NCI-H345 (cell line): ENCODE measurements at places on chromosomes 7 and 10.

GRCh38 chr7:78195281-78195680, 396.7 kb downstream of the PHTF2 start:
- no peak for DNase-seq

DNA sequence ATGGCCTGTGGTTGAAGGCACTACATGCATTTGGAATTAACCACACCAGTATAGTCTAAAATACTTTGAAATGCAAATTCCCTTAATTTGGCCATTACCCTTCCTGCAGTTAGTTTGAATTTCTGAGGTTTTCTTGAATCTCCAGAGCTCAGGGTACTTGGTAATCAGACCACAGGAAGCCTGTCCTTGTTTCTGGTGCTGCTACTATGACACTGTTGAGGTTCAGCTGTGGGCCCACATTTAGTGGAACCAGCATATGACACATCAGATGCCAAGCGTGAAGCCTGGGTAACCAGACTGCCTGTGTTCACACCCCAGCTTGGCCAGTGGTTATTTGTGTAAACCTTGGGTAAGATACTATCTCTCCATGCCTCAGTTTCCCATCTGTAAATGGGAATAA, 124.3 kb downstream of the SNX10 start:
- no peak for DNase-seq

GRCh38 chr7:47480576-47481538, 101.1 kb downstream of the TNS3 start:
- no peak for DNase-seq

GRCh38 chr7:150450491-150451001, at the start of gene GIMAP8:
Gene GIMAP8, plus strand, starts transcription at chr7:150450630. Its CDS starts 16,069 bp downstream, at chr7:150466699.
- DNase-seq: no peak

GRCh38 chr7:11709196-11709595, 122.8 kb downstream of the THSD7A start:
- DNase-seq: no peak

DNA sequence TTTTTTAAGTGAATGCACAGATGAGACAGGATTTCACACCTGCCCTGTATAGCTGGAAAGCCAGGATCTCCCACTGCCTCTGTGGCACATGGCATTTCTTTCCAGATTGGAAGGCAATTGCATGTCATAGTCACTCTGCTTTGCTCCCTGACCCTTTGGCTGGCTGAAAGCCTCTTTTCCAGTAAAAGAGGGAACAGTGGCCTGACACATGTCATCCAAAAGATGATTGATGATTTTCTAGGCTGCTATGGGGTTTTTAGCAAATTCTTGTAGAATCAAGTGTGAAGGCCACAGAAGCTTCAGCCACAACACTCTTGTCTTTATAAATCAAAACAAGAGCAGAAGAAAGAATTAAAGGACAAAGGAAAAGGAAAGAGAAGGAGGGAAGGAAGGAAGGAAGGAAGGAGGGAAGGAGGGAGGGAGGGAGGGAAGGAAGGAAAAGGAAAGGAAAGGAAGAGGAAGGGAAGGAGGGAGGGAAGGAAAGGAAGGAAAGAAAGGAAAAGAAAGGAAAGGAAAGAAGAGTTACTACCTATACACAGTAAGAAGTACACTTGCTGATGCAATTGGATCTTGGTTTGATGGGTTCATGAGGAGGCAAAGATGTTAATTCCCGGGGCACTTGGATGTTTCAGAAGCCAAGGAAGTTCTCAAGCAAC, 158.9 kb upstream of the FRMD4A start:
- DNase-seq: no peak

DNA sequence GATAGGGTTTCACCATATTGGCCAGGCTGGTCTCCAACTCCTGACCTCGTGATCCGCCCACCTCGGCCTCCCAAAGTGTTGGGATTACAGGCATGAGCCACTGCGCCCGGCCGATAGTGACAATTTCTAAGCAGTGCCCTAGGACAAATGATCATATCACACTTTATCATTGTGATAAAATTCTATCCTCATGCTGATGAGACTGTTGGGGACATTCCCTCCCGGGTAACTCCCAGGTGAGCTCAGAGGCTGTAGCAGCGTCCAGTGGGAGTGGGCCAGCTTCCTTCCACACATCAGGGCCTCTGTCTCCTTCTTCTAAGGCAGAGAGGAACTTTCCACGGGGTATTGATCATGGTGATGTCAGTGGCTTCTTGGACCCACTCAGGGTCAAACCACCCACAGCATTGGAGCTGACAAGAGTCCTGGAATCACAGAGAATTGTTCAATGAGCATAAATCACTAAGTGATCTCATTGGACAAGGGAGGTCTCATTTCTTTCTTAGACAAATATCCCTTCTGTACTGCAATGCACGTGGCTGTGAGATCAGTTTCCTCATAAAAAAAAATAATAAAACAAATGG, 256.1 kb downstream of the KLF6 start:
- no peak for DNase-seq

DNA sequence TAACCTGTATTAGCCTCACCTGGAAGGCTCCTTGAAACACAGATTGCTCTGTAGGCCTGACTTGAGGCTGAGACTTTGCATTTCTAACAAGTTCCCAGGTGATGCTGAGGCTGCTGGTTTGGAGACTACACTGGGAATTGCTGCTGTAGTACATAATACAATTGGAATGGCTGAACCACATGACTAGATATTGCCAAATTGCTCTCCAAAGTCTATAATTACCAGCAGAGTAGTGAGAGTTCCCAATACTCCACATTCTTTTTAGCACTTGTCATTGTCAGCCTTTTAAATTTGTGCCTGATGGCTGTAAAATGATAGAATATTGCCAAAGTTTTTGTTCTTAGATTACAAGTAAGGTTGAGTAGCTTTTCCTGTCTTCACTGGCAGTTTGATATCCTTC, 39.9 kb downstream of the PLEKHA8 start:
- DNase-seq: no peak

DNA sequence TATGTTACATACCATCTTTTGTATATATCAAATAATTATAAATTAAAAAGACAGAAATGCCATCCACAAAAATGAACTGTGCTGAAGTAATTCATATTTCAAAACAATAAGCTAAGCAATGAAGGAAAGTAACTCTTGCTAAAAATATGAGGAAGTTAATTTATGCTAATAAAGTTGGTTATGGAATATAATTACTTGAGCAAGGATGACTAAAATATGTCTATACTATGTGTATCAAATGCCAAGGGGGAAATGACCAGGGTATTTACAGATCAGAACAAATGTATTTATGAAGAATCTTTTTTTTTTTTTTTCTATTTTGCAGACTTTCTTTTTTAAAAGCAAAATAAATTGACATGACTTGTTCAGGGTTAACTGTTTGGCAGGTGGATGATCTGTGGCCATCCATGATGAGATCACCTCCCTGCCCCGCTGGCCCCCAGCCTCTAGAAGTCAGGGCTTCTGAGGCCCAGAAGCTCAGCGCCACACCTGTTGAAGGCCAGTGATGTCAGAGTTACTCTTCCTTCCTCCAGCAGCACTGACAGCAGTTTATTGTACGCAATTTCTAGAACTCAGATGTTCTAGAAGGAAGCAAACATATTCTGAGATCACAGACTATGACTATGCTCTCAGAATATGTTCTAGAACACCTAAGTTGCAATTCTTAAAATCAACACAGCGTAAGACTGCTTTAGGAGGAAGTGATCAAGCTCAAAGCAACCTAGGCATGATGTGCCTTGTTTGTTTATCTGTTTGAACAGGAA, 196.1 kb upstream of the KLF14 start:
- no peak for DNase-seq

DNA sequence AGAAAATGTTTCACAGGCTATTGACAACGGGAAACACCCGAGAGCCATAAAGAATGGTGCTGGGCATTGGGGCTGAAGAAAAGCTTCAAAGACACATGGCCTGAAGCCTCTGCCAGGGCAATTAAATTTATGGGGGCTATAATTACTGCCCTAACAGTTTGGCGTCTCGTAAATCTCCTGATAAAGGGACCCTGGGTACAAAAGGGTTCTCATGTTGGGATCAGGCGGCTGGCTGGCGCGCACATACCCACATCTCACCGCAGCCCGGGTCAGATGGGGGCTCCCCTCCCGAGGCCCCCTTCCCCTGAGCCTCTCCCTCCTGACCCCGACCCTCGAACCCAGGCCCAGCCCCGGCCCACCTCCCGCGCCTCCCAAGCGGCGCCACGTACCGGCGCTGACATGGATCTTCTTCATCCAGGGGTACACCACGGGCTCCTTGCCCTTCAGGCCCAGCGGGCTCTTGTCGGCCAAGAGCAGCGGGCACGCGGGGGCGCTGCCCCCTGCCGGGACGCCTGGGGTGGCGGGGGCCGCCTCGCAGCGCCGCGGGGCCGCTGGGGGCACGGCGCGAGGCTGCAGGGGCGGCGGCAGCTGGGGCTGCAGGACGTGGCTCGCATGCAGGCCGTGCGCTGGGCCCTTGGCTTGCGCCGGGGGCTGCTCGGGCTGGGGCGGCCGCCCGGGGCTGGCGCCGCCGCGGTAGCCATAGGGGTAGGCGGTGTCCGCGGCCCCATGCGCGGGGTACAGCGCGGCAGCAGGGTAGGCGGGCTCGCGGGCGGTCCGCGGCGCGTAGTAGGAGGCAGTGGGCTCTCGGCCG, 623 bp downstream of the HOXA4 start:
- no peak for DNase-seq

- DNase-seq: peak; percentile 36
Observed at GRCh38 chr10:77457266-77457665, 180.3 kb downstream of the KCNMA1 start.

- DNase-seq: peak; percentile 47
Observed at GRCh38 chr10:25875556-25876165, 58.4 kb upstream of the MYO3A start.

GRCh38 chr7:132865366-132866143, 216.3 kb downstream of the CHCHD3 start:
- no peak for DNase-seq

GRCh38 chr7:29106669-29106988, 39.7 kb downstream of the CPVL start:
- DNase-seq: no peak

DNA sequence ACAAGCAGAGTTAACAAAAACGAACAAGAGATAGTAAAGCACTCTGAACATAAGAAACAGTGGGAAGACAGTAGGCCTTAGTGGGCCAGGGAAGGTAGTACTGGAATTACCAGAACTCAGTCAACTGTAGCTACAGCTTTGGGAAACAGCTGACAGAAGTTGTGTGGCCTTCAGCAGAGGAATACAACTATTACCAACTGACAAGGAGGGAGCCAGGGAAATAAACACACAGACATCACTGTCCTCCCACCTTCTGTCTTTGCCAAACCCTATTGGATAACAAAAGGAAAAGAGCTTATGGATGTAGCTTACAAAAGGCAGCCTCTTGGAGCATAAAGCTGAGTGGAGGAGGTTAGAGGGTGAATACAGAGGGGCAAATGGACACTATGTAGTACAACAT, 15.4 kb downstream of the MICU1 start:
- no peak for DNase-seq

GRCh38 chr10:75034131-75034512, 77.3 kb upstream of the SAMD8 start:
- no peak for DNase-seq

DNA sequence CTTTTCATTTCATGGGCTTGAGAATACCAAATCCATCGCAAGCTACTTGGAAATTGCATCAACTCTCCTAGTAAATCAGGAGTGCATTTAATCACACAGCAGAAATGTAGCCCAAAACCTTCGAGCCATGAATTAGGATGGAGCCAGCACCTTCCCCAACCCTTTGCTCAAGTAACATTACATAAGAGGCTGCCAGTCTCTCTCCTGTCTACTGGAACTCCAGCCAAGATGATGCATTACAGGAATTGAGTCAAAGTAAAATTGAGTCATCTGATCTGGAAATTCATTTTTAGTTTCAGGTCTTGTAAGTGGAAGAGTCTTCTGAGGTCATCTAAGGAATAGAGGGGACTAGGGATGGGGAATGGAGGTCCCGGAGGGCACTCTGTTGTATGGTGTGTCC, 69.7 kb upstream of the FHIP2A start:
- DNase-seq: no peak

DNA sequence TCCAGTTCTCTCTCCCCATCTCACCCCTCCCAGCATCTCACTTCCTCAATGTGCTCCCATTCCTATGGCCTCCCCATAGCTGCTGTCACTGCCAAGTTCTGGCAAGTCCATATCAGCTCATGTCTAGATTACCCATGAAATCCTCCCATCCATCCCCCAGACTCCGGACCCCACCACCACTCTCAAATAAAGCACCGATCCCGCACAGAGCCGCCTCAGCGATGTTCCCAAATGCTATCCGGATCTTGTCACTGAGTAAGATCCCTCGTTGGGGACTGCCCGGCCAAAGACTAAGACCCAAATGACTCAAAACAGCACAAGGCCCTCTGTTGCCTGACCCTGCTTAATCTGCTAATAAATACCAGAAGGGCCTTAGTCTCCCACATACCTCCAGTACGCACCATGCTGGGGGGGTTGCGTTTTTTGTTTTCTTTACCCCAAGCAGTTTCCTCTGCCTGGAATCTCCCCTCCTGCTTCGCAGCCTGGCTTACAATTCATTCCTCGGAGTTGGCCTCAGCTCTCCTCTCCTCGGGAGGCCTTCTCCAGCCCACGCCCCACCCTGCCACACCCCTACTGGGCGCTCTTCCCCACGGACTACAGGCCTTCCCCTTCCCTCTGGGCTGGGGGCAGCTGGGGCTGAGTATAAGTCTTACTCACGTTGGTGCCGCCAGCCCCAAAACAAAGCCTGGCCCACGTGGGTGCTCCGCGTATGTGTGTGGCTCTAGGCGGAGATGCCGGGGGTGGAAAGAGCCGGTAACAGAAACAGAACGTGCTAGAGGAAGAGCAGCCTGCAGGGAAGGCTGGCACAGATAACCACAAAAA, 1.8 kb upstream of the DUSP5 start:
- DNase-seq: no peak

DNA sequence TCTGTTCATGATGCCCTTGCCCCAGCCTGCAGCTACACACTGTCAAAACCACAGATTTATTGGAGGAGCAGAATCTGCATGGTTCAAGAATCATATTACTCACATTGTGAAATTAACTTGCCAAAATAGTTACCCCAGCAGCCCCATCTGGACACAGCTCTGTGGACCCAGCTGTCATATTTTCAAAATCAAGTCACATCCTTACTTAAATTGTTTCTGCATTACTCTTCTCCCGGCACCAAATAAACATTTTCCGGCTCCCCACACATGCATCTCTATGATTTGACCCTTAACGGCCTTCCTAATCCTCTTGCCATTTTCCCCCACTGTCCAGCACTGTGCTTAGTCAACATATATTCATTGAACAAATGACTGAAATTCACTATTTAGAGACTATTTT, 43.8 kb upstream of the GPR26 start:
- no peak for DNase-seq

GRCh38 chr10:86663046-86663345, 5.3 kb upstream of the LDB3 start:
- no peak for DNase-seq
